ENCODE measurements at places on chromosomes 13 and 19.

- DNase-seq = no peak
These were observed 24.1 kb downstream of the DCAF15 start for GRCh38 chr19:13976446-13976845.

DNA sequence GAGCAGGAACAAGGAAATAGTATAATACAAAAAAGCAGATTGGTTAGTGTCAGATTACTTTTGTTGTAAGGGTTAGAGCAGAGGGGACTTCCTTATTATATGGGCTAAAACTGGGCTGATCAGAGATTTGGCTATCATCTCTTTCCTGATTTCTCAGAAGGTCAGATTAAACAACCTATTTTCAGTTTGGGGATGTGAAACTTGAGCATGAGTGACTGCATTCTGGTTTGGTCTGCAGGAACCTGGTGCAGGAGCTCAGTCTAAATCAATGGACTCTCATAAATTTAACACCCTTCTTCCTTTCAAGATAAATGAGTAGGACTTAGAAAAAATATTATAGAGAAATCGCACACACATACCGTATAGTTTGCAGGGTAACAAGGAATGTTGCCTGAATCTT, 12.9 kb upstream of the RFXAP start:
- DNase-seq = no peak

GRCh38 chr13:66506979-66507378, 723.2 kb downstream of the PCDH9 start:
- no peak for DNase-seq

DNA sequence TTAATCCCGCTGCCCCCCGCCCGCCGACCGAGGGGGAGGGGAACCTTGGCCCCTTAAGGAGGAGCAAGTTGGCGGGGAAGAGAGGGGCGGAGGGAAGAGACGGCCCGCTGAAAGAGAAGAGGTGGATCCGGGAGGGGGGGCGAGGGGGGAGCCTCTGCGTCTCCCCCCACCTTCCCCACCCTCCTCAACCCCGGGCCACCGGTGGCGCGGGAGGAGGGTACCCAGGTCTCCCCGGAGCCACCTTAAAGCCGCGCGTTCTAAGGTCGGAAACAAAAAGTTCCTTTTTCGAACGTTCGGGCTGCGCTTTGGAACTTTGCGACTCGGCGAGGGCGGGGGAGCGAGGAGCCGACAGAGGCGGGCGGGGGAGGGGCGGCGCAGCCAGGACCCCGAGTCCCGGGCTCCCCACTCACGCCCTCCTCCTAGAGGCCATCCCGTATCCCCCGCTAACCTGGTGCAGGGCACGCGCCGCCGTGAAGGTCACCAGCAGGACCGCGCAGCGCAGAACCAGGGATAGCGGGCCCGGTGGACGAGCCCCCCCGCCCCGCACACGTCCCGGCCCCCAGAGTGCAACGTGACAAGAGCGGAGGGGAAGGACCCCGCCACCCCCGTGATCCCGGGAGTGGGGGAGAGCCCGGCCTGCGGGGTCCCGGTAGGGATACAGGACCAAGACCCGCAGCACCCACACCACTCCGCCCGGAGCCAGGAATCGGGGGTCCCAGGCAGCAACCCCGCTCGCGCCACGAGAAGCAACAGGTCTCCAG, 659 bp downstream of the ERF start:
- DNase-seq = no peak

DNA sequence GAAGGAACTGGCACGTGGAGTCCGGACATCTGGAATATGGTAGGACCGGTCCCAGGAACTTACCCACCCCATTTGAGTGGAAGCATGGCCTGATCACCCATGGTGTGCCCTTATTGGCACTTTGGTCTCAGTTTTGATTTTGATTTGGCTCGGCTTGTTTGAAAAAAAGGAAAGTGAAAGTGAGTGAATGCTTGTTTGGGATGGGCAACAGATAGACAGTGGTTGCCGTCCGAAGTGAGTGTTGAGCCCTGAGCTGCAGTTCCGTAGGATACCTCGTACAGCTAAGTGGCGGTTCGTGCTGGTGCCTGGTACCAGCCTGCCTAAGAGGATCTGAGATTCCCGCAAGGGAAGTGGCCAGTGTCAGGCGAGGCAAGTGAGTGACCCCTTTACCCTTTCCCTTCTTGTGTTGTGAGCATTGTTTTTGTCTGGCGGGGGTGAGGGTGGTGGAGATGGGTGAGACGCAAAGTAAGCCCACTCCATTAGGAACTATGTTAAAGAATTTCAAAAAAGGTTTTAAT, 605.8 kb downstream of the UQCRFS1 start:
- peak; percentile 64 for DNase-seq

GRCh38 chr13:26589754-26590153, 32.3 kb downstream of the WASF3 start:
- no peak for DNase-seq

- no peak for DNase-seq
These were observed 234.3 kb downstream of the LMO7 start for GRCh38 chr13:75870397-75870903.

DNA sequence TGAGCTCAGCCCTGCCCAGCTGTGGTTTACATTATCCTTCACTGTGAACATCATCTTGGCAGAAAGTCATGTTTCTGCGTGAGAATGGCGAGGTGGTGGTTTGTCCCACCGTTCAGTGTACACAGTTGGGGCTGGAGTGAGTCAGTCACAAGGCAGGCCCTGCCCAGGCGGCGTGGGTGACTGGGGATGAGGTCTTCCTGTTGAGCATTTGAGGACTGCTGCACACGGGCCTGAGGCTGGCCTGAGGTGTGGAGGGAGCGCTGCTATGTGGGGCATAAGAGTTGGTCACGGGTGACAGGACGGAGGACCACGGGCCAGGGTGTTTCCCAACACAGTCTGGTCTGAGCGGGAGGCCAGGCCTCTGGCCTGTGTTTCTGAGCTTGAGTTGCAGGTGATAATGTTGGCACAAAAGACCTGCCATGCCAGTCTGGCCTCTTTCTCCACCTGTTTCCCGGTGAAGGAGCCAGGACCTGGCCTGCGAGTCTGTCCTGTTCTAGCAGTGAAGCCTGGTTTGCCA, 13.4 kb upstream of the C19orf33 start:
- no peak for DNase-seq

DNA sequence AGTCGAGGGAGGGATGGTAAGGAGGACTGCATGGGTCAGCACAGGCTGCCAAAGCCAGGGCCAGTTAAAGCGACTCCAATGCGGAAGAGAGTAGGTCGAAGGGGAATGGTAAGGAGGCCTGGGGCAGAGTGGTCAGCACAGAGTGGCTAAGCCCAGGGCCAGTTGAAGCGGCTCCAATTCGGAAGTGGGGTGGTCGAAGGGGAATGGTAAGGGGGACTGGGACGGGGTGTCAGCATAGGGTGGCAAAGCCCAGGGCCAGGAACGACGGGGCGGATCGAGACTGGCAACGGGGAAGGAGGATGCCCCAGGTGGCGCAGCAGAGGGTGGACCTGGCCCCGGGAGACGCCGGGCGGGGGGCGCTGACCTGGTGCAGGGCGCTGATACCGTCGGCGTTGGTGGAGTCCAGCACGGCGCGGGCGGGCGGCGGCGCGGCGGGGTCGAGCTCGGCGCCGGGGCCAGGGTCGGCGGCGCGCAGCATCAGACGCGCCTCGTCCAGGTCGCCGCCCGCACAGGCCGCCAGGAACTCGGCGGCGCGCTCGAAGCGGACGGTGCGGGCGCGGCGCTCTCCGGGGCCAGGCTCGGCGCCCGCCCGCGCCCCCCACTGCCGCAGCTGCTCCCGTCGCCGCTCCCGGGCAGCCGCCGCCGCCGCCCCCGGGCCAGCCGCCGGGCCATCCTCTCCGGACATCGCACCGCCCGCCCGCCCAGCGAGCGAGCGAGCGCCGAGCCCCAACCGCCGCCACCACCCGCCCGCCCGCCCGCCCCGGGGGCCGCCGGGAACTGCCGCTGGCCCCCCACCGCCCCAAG, at the start of gene PPP1R12C:
Gene PPP1R12C, minus strand, starts transcription at position 779 of the 804 bp plus-strand sequence. Its CDS starts 94 bp downstream, at position 685.
- no peak for DNase-seq

DNA sequence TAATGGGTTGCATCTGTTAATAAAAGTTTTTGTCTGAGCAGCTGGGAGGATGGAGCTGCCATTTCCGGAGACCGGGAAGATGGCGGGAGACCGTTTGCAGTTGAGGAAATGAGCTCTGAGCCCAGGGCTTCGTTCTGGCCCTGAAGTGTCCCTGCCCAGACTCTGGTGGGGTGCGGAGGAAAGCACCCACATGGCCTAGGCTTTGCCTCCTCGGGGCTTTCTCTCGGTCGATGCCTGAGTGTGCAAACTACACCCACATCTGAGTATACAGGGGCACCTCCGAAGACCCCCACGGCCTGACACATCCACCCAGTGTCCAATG, 15.6 kb upstream of the NANOS3 start:
- no peak for DNase-seq

DNA sequence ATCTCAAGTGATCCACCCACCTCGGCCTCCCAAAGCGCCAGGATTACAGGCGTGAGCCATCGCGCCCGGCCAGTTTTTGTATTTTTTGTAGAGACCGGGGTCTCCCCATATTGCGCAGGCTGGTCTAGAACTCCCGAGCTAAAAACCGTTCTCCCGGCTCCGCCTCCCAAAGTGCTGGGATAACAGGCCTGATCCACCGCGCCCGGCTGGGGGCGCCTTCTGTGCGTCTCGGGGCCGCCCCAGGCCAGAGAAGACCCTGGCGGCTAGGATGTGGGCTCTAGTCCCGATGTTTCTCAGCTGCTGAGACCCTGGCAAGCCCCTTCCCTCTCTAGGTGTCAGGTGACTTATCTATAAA, 3.6 kb downstream of the ARHGAP45 start:
- no peak for DNase-seq

DNA sequence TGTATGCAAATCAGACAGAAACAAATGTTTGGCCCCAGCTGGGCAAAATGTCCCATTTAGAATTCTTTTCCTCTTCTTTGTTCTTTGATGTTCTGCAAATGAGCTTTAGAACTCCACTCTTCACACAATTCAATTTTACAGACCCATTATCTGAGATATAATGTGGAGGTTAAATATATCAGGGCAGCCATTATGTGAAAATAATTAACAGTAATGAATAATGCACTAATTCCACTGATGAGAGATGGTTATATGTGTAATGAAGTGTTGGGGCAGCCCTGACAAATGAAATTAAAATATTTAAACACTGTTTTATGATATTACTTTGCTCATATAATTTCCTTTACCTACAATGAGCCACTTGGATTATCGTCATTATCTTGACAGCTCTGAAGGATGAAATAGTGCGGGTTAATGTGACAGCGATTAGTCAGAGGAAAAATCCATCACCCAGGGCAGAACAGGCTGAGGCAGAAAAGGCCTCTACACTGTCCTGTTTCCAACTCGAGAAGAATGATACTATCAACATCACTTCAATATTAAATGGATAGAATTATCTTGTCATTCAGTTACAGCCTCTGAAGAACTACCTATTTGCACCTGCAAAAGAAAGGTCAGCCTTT, 321.1 kb downstream of the RBM26 start:
- DNase-seq = no peak

GRCh38 chr19:1665565-1666047, 13.2 kb upstream of the TCF3 start:
- DNase-seq = no peak

GRCh38 chr13:20411638-20412342, 113.9 kb downstream of the CRYL1 start:
- no peak for DNase-seq

- DNase-seq = no peak
These were observed 806 bp downstream of the MAST1 start for GRCh38 chr19:12838886-12839756.

GRCh38 chr19:10379880-10380312, 476 bp downstream of the TYK2 start:
- DNase-seq = no peak

- DNase-seq = no peak
These were observed at the start of gene PIP5K1C for GRCh38 chr19:3700242-3701032. Gene PIP5K1C (minus strand): TSS chr19:3700468. CDS start chr19:3700390, 78 bp downstream.

DNA sequence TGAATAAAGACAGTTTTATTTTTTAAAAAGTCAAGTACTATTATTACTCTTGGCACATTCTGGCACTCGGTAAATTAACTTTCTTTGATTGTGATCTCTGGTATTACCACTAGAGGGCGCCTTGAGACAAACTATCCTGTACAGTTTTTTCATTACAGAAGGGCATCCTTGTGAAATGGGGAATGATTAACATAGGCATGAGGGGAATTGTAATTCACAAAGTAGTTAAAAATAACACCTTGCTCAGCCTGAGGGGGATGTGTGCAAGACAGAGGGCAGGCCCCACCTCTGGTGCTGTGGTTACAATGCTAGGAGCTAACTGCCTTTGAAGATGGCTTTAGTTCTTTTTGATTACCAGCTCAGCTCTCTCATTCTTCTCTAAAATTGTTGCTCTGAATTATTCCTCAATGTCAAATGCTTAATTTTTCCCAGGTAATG, 24.2 kb upstream of the C1QTNF9B start:
- DNase-seq = no peak

DNA sequence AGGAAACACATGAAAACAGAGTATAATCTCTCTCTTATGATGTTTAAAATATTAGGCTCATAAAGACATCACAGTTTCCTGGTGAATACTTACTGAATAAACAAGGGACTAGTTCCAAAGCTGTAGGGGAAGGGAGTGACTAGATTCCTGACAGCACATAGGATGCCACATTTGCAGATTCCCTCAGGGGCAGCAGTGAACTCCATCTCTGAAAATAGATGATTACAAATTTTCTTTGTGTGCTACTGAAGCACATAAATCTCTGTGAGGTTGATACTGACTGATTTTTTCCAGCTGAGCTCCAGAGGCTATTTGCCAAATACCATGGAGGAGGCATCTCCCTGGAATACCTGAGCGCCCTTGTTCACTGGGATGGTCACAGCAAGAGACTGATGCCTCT, 77.3 kb downstream of the FGF9 start:
- no peak for DNase-seq

DNA sequence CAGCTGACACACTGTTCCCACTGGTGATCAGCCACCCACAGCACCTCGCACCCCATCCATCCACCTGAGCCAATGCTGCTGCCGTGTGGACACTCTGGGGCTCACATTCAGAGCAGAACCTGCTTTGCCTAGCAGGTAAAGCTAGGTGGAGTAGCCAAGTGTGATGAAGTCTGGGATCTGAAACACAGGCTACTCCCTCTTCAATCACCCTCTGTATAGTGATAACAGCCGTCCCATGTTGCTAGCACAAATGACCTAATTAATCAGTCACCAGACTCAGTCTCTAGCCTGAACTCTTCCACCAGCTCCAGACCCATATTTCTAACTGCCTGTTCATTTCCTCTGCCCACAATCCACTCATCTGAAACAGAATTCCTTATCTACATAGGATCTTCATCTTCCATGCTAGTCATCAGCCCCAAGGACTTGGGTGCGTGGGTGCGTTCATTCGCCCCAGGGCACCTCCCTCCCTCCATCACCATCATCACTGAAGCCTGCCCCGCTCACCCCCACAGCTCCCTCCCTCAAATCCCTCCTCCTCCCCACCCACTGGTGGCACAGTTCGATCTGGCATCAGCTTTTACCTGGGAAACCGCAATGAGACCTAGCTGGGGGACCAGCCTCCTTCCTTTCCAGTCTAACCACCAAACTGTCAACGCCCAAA, 19.8 kb downstream of the STK24 start:
- no peak for DNase-seq

DNA sequence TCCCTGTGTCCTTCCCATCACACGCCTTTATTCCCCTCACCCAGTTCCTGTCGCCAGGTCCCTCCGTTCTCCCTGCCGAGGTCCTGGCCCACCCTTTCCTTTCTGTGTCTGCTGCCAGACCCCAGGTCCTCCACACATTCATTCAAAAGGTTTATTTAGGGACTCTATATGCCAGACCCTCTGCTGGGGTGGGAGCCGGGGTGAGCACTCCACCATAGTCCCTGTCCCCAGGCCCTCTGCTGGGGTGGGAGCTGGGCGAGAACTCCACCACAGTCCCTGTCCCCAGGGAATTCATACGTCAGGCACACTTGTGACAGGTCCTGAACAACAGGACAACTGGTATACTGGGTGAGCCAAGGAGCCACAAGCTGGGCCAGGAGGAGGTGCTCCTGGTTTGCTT, 34.4 kb upstream of the TUBGCP3 start:
- DNase-seq = no peak

All from vagina (tissue), 2 donors.